Neural crest cell (in vitro differentiated cells): ENCODE measurements at places on chromosomes 2 and 18.

DNA sequence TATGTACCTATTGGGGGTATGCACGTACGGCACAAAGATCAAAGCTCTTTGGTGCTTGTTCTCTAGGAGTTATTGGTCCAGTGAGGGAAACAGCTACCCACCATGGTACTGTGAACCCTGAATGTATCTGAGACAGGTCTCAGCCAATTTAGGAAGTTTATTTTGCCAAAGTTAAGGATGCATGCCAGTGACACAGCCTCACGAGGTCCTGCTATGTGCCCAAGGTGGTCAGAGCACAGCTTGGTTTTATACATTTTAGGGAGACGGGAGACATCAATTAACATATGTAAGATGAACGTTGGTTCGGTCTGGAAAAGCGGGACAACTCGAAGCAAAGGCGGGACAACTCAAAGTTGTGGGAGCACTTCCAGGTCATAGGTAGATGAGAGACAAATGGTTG lies 75.8 kb downstream of the SOWAHC start:
- DNase-seq = no peak

DNA sequence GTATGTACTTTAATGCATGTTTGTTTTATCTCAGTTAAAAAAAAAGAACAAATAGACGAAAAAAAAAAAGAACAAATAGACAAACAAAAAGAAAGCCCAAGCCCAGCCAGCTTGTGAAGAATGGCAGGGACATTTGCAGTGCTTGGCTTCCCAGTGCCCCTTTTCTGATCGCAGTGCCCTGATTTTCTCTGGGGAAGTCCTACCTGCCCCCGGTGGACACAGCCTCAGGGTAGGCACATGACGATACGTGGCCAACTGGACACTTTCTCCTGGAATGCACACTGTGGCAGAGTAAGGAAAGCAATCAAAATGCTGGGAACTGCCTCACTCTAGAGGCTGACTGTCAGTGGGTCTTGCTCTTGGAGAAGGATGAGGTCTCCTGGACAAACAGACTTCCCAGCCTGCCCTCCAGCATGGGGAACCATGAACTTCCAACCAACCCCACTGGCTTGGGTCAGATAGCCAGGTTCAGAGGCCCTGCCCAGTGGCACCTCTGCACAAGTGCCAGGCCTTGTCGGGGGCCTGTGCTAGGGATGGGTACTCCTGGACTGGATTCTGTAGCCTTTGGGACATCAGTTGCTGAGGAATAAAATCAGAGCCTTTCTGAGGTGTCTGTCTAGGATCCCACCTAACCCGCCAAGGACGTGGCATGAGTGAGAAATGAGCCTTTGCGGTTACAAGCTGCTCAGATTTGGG lies 76.7 kb downstream of the INHBB start:
- DNase-seq = no peak

DNA sequence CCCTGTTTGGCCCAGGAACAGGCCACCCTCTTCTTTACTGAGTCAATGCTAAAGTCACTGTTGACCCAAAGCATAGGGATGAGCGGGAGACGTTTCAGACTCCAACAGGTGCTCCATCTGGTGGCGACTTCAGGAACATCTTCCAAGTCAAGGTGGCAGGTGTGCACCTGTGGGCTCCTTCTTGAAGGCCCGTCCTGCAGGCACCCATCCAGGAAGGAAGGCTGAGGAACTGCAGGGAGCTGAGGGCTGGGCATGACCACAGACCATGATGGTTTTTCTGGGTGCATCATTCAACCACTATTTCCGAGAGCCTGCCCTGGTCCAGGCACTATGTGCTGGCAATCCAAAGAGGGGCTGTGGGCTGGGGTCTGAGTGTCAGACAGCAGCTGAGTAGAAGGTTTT lies 142.8 kb downstream of the NDUFA10 start:
- DNase-seq = peak; percentile 51

DNA sequence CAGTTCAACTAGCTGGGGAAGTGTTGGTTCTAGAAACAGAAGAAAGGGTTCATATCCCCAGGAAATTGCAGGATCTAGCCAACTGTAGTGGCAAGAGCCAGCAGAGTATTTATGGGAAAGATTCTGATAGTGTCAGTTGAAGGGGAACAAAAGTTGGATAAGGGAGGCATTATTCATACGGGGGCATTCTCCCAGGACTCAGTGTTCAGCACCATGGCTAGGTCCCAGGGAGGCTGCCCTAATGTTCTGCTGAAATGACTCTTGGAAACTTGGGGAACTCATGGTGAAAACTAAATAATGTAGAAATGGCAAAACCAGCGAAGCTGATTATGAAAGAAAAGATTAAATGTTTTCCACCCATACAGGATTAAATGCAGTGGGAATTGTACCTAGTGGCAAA lies 543.7 kb downstream of the TRIB2 start:
- peak; percentile 12 for DNase-seq

DNA sequence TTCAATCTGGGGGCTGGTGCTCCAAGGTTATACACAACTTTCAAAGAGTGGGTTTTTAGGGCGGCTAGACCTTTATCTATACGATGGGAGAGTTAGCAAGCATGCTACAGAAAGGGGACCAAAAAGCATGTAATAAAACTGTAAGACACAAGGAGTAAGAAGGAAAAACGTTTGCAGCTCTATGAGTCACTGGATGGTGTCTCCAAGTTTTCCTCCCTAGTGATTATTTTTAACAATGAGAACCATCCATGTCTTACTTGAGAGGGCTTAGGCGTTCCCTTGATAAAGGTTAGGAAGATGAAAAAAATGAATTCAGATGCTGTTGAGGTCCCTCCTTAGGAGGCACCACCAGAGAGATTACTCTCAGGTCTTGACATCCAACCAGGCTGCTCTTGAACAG lies 75.9 kb downstream of the HRH4 start:
- DNase-seq = no peak

DNA sequence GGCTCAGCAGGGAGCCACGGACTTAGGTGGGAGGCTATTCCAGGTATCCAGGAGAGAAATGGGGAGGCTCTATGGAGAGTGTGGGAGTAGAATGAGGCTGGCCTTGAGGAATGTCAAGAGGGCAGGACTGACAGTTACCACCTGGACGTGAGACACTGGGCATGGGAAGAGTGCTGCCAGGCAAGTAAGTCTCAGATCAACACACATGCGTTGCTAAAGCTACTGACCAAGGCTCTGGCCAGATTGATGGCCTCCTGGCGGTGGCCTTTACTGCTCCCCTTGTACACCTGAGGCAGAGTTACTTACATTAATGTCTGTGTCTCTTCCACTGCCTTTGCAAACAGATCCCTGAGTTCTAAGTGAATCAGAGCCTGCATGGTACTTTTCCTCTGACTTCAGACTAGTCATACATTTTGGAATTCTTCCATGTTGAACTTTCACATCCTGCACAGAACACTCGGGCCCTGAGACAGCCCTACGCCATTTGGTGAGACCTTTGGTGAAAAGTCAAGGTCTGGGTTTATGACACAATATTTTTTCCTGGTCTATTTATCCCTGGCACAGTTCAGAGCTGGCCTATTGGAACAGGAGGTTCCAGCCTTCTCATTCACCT lies 398.8 kb upstream of the TRIB2 start:
- DNase-seq = no peak

DNA sequence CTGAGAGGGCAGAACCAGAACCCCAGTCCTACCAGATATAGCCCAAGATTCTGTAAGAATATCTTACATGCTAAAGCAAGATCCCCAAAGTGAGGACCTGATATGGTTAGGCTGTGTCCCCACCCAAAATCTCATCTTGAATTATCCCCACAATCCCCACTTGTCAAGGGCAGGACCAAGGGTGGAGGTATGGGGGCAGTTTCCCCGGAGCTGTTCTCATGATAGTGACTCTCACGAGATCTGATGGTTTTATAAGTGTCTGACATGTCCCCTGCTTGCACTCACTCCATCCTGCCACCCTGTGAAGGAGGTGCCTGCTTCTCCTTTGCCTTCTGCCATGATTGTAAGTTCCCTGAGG lies 19.9 kb downstream of the TTC32 start:
- no peak for DNase-seq
